ENCODE measurements at places on chromosomes 16 and 17.

DNA sequence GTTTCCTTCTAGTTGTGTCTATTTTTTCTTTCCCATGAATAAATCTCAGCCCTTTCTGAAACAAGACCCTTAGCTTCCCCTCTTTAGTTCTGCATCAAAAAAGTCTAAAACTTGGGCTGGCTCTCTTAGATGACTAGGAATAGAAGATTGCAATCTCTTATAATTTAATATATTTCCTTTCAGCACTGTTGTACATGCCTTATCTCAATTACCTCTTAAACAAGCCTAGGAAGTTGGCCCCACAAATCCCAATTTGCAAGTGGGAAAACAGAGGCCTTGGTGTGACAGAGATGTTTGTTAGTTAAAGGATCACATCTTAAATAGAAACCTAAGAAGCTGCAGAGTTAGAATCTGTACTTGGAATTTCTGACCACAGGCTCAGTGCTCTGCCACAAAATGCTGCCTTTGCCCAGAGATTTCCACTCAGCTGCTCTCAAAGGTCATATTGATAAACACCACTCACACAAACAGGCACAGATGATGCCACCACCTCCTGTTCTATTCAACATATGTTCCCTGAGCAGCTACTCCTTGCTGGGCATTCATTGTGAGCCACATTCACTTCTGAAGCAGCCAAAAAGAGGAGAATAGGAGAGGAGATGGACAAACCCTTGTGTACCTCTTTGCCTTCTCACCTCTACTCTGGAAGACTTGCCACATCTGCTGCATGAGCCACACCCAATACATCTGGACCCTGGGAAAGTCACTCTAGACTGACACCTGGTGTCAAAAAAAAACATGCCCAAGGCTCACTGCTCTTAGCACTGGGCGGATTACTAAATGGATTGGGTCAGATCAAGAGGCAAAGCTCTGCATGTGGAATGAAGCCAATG, 5.5 kb downstream of the CCDC182 start:
- DNase-seq, result peak; percentile 13

- DNase-seq, result no peak
Measured at GRCh38 chr16:54816471-54816870, 114.2 kb upstream of the IRX5 start.

GRCh38 chr16:85380905-85381737, 232.0 kb upstream of the GSE1 start:
- DNase-seq, result no peak

DNA sequence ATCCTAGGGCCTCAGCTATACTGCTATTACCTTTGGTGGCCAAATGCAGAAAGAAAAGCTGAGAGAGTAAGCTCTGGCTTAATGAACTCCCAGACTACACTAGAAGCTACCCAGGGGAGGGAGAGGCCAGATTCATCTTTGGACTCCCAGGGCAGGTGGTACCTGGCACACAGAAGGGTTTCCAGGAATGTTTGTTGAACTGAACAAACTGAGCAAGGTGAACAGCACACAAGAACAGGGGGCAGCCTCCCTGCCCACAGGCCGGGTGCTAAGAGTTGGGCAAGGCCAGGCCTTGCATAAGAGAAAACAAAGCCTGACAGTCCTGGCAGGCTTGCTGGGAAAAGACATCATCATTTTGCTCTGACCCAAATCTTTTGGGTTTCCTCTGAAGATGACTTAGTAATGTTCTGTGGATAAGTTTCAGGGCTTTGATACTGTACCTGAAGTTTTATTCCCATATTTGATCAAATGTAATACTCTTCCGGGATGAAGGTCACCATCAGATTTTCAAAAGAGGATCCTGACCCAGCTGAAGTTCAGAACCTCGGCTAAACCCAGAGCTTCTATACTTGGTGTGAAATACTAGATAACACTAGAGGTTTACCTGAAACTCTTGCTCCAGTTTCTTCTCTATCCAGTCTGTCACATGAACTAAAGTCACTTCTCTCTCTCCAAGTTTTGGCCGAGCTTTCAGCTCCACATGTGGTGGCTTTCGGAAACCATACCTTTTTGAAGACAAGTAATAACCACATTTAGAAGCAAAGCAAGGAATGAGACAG, 20.5 kb upstream of the ERN1 start:
- no peak for DNase-seq

- no peak for DNase-seq
Measured at GRCh38 chr16:8614435-8615029, 7.0 kb upstream of the METTL22 start.

DNA sequence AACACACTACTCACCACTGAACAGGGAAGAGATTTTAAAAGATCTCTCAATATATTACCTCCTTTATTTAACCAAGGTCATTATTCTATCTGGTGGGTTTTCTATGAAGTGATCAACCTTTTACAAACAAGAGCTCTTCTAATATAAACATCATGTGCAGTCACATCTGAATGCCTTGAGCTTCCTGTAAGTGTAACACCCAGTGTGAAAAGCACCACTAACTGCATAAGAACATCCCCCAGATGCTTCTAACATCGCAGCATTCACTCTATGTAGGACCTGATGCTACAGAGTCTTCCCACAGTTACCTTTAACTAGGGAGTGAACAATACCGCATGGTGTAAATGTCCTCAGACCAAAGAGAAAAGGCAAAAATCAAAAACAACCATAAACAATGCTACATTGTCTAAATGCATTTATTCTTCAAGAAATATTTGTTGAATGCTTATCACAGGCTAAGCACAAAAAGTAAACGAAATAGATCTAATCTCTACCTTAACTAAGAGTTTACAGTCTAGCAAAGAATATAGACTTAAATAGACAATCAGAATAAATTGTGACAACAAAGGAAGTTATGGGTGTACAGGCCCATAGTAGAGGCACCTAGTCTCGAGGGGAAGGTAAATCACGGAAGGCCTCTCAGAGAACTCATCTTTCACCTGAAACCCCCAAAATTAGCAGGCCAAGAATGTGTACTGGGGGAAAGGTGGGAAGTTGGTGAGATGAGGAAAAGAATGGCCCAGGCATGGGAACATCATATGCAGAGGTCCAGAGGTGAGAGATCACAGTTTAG, 16.2 kb downstream of the SKAP1 start:
- no peak for DNase-seq

DNA sequence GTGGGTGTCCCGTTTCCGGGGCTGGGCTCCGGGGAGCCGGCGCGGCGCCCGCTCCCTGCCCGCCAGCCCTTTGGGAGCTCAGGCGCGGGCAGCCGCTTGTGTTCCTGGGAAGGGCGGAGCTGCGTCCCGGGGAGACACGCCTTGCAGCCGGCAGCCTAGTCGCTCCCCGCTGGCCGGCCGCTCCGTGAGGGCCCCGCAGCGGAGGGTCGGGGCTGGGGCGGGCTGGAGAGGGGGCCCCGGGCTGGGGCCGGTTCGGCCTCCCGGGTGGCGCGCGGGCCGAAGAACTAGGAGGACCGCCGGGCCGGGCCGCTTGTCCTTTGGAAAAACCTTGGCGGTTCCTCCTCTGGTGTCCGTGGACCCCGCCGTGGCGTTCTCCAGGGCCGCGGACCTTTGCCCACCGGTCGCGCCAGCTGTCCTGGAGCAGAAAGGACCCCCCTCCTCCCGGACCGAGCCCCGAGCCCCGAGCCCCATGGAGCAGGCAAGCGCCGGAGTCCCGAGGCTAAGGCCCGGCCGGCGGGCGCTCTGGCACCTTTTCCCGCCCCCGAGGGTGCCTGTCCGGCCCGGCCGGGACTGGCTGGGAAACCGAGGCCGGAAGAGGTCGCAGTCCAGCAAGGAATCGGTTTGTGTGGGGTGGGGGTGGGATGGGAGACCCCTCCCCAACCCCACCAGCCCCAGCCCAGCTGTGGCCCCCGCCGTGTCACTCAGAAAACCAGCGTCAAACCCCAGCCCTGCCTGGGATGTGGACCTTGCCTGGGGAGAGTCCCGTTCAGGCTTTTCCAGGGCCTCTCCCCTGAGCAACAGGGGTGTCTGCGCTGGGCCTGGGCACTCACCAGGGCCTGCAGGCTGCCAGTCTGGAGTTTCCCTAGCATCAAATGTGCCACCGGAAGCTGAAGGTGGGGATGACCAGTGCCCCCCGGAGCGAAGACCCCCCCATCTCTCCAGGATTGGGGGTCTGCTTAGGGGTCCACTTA, 6.8 kb upstream of the TBC1D3B start:
- no peak for DNase-seq

DNA sequence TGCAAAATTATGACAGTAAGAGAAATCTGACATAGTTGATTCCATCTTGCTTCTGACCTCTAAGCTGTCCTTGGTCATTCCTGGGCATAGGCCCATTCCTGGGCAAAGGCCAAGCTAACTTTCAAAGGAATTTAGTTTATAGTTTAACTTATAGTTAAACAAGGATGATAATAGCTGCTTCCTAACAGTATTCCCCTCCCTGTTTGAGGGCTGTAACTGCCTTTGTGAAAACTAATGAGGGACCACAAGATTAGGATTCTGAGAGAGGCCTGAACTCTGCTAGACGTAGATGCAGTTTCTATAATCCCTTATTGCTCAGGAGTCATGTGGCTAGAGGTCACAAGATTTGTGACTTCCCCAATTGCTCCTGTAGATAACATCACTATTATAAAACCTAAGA, 80.2 kb upstream of the ASIC2 start:
- DNase-seq, result no peak

DNA sequence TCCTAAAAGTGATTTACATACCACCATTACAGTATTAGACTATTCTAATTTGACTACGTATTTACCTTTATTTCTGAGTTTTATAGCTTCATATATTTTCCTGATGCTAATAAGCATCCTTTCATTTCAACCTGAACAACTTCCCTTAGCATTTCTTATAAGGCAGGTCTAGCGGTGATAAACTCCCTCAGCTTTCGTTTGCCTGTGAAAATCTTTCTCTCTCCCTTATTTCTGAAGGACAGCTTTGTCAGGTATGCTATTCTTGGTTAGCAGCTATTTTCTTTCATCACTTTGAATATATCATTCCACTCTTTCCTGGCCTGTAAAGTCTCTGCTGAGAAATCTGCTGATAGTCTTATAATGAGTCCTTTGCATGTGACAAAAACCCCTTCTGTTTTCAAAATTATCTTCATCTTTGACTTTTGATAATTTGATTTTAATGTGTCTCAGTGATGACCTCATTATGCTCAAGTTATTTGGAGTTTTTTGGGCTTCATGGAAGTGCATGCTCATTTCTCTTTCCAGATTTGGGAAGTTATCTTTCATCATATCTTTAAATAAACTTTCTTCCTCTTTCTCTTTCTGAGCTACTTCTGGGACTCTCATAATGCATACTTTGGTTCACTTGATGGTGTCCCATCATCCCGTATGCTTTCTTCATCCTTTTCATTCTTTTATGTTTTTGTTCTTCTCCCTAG, 285.4 kb upstream of the PMFBP1 start:
- DNase-seq, result no peak

GRCh38 chr17:21368545-21369246, 7.5 kb upstream of the KCNJ12 start:
- no peak for DNase-seq

- DNase-seq, result no peak
Measured at GRCh38 chr17:36524428-36524876, 10.2 kb downstream of the MYO19 start.

GRCh38 chr16:7303660-7304200, 28.9 kb upstream of the RBFOX1 start:
- no peak for DNase-seq

GRCh38 chr17:60501589-60501988, 24.5 kb downstream of the APPBP2 start:
- no peak for DNase-seq

- DNase-seq, result no peak
Measured at GRCh38 chr16:56974549-56975300, 13.0 kb downstream of the CETP start.
